ENCODE measurements at places on chromosomes 13 and 19. TPM values are rescaled to one million over a fixed set of nuclear protein-coding genes. Genes with fewer than 3 reads are reported as not detected.

The PRSS57 gene
- total RNA-seq, result 0.13 TPM

The SIGLEC10 gene
- total RNA-seq, result not detected

The UTP14C gene
- 5.9 TPM for total RNA-seq

The GIPC1 gene
- 84.3 TPM for total RNA-seq

The EEF1AKMT1 gene
- 4.4 TPM for total RNA-seq

The KIR3DL1 gene
- not detected for total RNA-seq

The SCN1B gene
- 19.3 TPM for total RNA-seq

The ETHE1 gene
- total RNA-seq, result 57.6 TPM

The SULT2A1 gene
- total RNA-seq, result not detected

The ZNF99 gene
- total RNA-seq, result not detected

The RFPL4A gene
- 0.38 TPM for total RNA-seq

The EPS8L1 gene
- 5.8 TPM for total RNA-seq

The NLRP8 gene
- total RNA-seq, result not detected

The NAXD gene
- total RNA-seq, result 17.5 TPM

The CARM1 gene
- total RNA-seq, result 38.1 TPM

The C2CD4C gene
- total RNA-seq, result 0.59 TPM

The NFILZ gene
- not detected for total RNA-seq

The CPB2 gene
- not detected for total RNA-seq

The URAD gene
- total RNA-seq, result not detected

The TUBB4A gene
- total RNA-seq, result 5.0 TPM

The ATP12A gene
- not detected for total RNA-seq

The CELF5 gene
- total RNA-seq, result 0.53 TPM

The BEST2 gene
- not detected for total RNA-seq

The RAP2A gene
- total RNA-seq, result 4.7 TPM

The LGALS7B gene
- total RNA-seq, result not detected

The PTH2 gene
- total RNA-seq, result not detected

The MEGF8 gene
- 29.0 TPM for total RNA-seq

The ZNF836 gene
- 0.98 TPM for total RNA-seq

The PRR20D gene
- not detected for total RNA-seq

The RDH8 gene
- 0.28 TPM for total RNA-seq

The CYP4F8 gene
- not detected for total RNA-seq

The PCDH9 gene
- 8.7 TPM for total RNA-seq

The NUP58 gene
- 19.1 TPM for total RNA-seq

The FUT2 gene
- total RNA-seq, result not detected

The PTPRH gene
- 6.6 TPM for total RNA-seq

The FGF22 gene
- total RNA-seq, result 0.62 TPM

The ZNF528 gene
- total RNA-seq, result 0.50 TPM

The APOC4 gene
- not detected for total RNA-seq

The CERS1 gene
- total RNA-seq, result 5.7 TPM

The NLRP7 gene
- total RNA-seq, result not detected

The DPF1 gene
- total RNA-seq, result 4.3 TPM

The ARHGAP35 gene
- total RNA-seq, result 23.9 TPM

The FARP1 gene
- 8.4 TPM for total RNA-seq

The CYP2A7 gene
- not detected for total RNA-seq

The SLC27A1 gene
- 3.4 TPM for total RNA-seq

The ZNF546 gene
- 2.1 TPM for total RNA-seq

The DNAAF3 gene
- total RNA-seq, result 7.2 TPM

The ERICH6B gene
- not detected for total RNA-seq

The SHISA7 gene
- total RNA-seq, result not detected

The PNMA8B gene
- not detected for total RNA-seq

The SYNE4 gene
- 0.23 TPM for total RNA-seq

All from A549 treated with CpdA at 1 μM for 4 hours (cell line).